Stimulated activated CD4-positive, alpha-beta T cell treated with anti-CD3 and anti-CD28 coated beads, Interleukin-15, amount 100 ng/mL, for 48 hours (primary cell): ENCODE measurements at places on chromosomes 2 and 18.

- DNase-seq, result no peak
Measured at GRCh38 chr2:207317378-207317984, 151.7 kb upstream of the KLF7 start.

DNA sequence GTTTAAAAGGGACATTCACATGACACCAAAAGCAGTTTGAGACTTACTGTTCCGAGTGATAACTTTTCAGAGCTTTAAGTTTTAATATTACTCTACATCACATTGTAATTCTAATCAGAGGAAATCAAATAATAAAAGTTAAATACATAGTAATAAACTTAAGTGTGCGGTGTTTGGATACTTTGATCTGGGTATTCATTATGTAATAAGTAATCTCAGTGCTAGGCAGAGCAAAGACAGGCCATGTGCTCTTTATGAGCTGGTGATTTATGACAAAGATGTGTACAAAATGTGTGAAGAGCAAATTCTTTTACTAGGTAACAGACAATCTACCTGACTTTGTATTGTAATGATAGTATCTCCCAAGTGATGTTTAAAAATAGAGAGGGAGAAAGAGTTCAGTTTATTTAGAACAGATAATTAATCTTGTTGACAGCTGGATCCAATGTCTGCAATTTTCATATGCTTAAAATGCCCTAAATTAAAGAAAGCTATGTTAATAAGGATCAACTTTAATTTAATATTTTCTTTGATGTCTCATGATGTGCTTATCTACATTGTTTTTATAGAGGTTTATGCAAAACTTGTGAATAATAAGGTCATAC is 4.4 kb downstream of the CFAP221 start:
- no peak for DNase-seq

- DNase-seq, result no peak
Measured at GRCh38 chr18:75072672-75073371, 136.1 kb downstream of the PTGR3 start.

DNA sequence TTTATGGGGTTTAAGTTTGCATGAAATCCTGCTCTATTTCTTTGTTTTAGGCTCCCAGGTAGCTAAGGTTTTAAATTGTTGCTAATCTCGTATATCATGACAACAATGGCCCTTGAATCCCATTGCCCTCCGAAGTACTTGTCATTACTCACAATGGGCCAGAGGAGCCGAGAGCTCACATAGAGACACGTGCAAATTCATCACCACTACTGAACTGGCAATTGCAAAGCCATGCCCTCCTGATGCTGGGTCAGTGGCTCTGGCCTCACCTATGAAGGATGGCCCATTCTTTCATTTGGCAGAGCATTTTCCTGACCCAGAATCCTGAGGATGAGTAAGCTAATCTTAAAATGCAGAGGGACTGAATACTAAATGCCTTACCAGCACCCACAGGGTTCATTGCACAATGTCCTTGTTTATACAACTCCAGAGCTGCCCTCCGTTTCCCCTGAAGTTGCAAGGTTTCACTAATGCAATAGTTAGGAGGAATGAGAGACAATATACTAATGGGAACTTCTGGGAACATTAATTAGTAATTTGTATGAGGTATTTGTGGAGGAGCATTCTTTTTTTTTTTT is 71.6 kb upstream of the GAREM1 start:
- DNase-seq, result no peak

DNA sequence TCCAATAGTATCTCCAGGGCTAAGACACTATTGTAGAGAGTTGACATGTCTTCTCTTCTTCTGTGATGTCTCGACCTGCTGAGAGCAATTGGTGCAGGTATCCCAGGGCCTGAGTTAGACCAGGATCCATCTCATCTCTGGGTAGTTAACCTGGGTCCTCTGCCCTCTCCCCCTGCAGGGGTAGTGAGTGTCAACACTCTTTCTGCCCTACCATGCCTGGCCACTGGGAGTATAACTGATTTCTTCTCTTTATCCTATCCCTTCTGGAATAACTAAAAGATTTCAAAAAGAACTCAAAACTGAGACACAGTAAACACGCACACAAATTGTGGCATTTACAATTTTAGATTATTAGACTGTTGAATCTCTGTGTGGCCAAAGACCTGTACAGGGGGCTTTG is 20.8 kb upstream of the SIX3 start:
- DNase-seq, result no peak

GRCh38 chr2:205924676-205925075 is 161.3 kb downstream of the INO80D start:
- DNase-seq, result no peak

DNA sequence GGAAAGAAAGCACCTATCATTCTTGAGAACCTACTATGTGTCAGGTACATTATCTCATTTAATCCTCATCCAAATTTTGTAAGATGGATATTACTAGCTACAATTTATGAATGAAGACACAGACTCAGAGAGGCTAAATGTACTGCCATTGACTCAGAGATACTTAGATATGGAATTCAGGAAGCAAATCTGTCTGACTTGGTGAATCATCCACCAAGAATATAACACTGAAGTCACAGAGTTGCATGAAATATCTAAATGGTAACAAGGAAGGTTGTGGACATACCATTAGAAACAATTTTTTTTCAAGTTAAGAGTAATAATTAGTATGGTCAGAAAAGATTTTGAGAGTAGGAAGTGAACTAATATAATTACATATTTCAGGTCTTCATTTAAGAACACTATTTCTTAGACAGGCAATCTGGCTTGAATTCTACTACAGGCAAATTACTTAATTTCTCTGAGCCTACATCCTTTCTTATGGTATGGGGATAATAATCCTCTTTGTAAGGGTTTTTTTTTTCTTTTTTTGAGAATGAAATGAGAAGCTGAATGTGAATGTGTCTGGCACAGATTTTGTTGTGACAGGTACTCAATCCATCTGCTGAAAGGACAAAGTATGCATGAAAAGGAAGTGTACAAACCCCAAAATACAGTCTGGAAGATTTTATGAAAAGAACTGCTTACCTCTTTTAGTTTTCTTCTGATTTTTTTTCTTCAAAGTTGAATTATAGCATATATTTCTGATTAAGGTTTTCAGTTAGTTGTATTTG is 14.8 kb upstream of the C2orf66 start:
- DNase-seq, result no peak
